ENCODE measurements at places on chromosomes 16 and 17. TPM values are rescaled to one million over a fixed set of nuclear protein-coding genes. Genes with fewer than 3 reads are reported as not detected.

Gene FBXW10B
- total RNA-seq = 3.0 TPM

Gene TPSG1
- not detected for total RNA-seq

Gene SLC35G6
- total RNA-seq = not detected

Gene CES5A
- total RNA-seq = not detected

Gene SLC38A8
- not detected for total RNA-seq

Data from A549 treated with GW870086 at 1 μM for 4 hours (cell line).